COR-L47 (cell line): ENCODE measurements at places on chromosomes 1 and 21.
A peak's percentile ranks its signal among the peaks of the same experiment; 100 is the strongest.

DNA sequence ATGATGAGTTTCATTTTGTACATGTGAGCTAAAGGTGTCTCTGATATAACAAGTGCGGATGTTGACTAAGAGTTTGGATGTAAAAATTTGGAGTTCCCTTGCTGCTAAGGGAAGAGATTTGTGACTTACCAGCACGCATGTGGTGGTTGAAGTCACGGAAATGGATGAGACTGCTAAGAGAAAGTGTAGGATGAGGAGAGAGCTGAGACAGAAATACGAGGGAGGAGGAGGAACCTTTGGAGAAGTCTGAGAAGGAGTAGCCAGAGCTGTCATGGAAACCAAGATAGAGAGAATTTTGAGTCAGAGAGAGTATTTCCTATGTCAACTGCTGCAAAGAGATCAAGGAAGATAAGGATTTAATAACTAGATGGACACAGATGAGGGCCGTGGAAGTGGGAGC, 106.5 kb upstream of the COL24A1 start:
- DNase-seq: no peak

GRCh38 chr1:50095716-50096115, 13.0 kb upstream of the ELAVL4 start:
- no peak for DNase-seq

- DNase-seq: peak; percentile 89
Observed at GRCh38 chr1:211680752-211681327, 5.4 kb upstream of the NEK2 start.

- no peak for DNase-seq
Observed at GRCh38 chr1:227270554-227270953, 47.7 kb downstream of the CDC42BPA start.

DNA sequence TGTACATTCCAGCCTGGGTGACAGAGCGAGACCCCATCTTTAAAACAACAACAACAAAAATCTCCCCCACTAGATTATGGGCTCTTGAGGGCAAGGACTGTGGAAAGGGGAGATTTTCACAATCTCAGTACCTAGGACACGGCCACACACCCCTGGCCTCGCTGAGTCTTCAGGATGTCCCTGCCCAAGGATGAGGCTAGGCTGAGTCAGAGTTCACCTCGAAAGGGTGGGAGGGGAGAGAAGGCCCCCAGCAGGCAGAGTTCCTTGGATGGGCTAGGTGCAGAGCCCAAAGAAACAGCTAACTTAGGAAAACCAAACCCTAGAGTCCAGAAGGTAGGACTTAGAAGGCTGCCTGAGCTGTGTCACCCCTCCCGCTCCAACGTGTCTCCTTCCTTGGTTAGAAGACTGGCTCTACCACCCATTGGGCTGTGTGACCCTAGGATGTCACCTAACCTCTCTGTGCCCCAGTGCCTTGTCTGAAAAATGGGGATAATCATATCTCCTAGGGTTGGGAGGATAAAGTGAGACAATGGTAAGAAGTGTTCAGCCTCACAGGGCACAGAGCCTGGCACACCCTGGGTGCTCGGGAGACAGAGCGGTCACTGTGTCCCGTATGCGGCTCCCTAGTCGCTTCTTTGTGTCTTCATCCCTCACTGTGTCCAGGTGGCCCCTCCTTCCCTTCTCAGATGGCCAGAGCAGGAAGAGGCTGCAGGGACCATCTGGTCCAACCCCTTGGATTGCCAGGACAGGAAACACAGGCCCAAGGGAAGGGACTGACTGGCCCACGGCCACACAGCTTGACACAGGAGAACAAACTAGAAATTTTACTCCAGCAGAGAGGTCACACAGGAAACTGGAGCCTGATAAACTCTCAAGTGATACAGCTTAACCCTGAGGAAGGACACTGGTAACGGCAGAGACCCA, 11.2 kb downstream of the TRIM62 start:
- no peak for DNase-seq

DNA sequence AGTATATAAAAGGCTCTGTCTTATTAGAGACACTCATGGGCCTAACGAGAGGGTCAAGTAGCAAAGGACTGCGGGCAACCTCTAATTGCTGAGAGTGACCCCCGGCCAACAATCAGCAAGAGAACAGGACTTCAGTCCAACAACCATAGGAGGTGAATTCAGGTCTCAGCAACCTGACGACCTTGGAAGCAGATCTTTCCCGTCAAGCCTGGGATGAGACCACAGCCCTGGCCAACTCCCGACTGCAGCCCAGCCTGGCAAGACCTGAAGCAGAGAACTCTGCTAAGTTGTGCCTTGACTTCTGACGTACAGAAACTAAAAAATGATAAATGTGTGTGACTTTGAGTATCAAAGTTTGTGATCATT, 5.7 kb downstream of the ECHDC2 start:
- no peak for DNase-seq

GRCh38 chr1:154652893-154653292, 44.9 kb upstream of the ADAR start:
- no peak for DNase-seq

- no peak for DNase-seq
Observed at GRCh38 chr21:34887105-34887442, 162.0 kb downstream of the RUNX1 start.

- DNase-seq: peak; percentile 58
Observed at GRCh38 chr1:168297019-168297730, 16.5 kb downstream of the TBX19 start.

- DNase-seq: no peak
Observed at GRCh38 chr1:214464445-214465287, 86.7 kb downstream of the PTPN14 start.
